Suppressor macrophage treated with lipopolysaccharide for 1 hour (primary cell): ENCODE measurements at places on chromosomes 12 and 14.

- DNase-seq, result no peak
These were observed 592.7 kb downstream of the ETNK1 start for GRCh38 chr12:23217667-23218066.

- DNase-seq, result no peak
These were observed 41.9 kb upstream of the PAWR start for GRCh38 chr12:79732638-79733037.

DNA sequence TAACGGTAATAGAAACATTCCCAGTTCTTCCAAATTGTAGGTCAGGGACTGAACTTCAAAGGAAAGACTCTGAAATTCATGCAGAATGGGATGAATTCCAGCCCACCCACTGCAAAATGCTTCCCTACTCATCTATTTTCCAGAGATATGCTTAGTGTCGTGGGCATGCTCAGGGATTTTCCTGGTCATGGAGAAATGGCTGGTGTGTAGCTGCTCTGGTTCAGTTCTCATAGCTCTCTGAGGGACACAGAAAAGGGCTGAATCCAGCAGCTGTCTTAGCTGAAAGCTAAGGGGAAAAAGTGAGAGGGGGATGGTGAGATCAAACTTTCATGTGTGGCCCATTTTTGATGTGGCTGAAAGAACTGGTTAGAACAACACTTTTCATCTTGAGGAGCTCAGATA is 72.9 kb upstream of the KRAS start:
- no peak for DNase-seq

DNA sequence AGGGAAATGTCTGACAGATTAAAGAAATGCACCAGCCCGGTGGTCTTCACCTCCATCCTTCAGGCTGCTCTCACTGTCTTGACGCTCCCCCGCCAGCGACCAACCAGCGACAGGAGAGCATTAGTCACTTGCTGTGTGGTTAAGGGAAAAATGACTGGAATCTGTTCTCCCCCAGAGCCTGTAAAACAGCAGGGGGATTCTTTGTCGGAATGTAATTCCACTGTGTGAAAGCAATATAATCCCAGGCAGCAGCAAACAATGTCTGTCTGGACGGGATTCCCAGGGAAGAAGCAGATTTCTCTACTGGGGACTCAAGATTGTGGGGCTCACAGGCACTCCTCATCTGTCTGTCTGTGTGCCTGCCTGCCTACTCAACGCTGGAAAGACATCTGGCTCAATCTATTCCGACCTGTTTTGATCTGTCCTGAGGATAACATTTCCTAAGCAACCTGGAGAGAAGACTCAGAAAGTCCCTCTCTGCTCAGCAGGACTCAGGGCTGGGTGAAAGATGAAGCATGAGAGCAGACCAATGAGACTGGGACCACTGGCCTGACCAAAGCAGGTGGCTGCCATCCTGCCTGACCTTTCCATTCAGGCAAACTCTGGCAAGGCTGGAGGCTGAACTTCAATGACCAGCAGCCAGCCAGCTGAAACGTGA is 54.6 kb downstream of the NUAK1 start:
- no peak for DNase-seq

DNA sequence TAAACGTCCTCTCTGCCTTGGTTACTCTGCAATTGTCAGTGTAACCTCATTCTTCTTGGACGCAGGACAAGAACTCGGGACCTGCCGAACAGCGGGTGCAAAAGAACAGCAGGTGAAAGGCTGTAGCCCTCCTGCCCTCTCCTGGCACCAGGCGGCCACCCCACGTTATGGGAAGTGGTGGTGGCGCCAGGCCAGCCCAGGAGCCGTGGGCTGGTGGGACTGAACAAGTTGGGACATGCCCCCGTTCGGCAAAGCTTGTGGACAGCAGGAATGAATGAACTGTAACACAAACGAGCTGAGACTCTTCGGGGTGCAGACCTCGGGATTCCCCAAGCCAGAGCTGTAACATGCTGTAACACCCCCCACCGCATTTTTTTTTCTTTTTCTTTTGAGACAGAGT is 6.6 kb upstream of the M6PR start:
- DNase-seq, result no peak
